CD4-positive, CD25-positive, alpha-beta regulatory T cell (primary cell): ENCODE measurements at places on chromosomes 7 and 10.
A peak's percentile ranks its signal among the peaks of the same experiment; 100 is the strongest.

DNA sequence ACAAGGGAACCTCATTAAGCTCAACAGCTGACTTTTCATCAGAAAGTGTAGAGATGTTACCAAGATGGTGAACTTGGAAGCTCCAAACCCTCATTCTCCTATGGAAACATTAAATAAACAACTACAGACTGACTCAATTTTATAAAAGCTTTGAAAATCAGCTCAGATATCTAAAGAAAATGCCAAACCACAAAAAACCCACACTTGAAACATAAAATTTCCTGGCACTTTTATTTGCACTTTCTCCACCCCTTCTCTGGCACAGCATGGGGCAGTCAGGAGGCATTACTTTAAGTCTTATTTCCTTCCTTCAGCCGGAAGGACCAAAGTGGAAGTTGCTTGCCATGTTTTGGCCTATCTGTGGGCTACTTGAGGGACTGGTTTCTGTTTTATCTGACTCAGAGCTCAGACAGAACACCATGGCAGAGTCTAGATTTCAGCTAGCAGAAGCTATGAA, 114.7 kb downstream of the ODAD2 start:
- no peak for DNase-seq

- DNase-seq: no peak
Measured at GRCh38 chr10:48792687-48793096, 108.0 kb downstream of the WDFY4 start.

GRCh38 chr10:51103554-51104217, 29.4 kb downstream of the PRKG1 start:
- no peak for DNase-seq

- DNase-seq: peak; percentile 29
Measured at GRCh38 chr7:45000093-45001032, at the start of gene CCM2. Gene CCM2 (plus strand): TSS chr7:45000201. CDS start chr7:45000334, 133 bp downstream.

- DNase-seq: peak; percentile 22
Measured at GRCh38 chr7:105521027-105521716, 899 bp downstream of the PUS7 start.

- DNase-seq: no peak
Measured at GRCh38 chr7:34488766-34489165, 169.3 kb upstream of the NPSR1 start.

GRCh38 chr10:47061776-47062175, 150.5 kb downstream of the PTPN20 start:
- no peak for DNase-seq

- DNase-seq: no peak
Measured at GRCh38 chr7:106807474-106807873, 57.6 kb upstream of the PIK3CG start.

DNA sequence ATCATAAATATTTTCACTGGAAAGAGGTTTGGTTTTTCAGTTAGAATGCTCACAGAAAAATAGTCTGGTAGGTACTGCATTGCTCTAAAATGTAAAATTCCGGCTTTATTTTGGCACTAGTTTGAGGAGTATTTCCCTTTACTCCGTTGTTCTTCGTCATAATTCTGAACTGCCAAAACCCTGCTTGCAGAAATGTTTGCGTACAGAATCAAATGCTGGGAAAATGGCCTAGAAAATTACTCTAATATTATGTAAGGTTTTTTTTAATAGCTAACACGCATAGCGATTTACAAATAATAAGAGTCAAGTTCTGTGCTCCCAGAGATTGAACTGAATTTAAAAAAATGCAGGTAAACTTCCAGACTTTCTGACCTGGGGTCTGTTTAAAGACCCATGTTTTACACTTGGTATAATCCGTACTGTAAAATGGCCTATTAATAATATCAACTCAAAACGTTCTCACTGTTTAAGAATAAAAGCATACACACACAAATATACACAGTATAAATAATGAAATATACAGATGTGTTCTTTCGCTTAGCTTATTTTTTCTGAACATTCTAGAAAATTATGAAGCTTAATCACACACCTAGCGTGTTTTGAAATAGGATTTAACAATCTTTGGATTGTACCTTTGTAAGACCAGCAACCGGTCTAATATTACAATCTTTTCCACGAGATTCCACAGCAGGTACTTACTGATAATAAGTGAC, 23.5 kb upstream of the ANLN start:
- no peak for DNase-seq

GRCh38 chr7:131959106-131959812, 402.8 kb upstream of the PODXL start:
- no peak for DNase-seq

DNA sequence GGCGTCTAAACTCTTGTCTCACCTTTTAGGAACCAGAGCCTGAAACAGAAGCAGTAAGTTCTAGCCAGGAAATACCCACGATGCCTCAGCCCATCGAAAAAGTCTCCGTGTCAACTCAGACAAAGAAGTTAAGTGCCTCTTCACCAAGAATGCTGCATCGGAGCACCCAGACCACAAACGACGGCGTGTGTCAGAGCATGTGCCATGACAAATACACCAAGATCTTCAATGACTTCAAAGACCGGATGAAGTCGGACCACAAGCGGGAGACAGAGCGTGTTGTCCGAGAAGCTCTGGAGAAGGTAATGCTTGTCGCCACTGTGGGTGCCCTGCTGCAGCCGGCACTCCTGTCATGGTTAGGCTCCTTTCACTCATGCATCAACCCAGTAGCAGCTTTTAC, 113.1 kb downstream of the ZMYND11 start:
- DNase-seq: no peak

DNA sequence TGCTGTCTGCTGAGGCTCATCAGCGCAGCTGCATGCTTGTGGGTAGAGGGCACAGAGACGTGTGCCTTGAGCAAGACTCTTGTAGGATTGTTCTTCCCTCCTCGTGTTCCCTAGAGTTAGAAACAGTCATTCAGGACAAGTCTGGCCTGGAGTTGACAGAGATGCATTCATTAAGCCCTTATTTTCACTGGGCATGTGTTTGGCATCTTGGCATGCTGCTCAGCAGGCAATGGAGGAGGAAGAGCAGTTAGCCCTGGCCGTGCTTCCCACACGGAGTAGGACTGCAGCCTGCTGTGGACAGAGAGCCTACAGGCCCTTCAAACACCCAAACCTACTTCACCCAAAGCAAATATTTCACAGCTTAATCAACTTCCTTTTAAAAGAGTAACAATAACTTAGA, 73.0 kb upstream of the GJD4 start:
- DNase-seq: no peak

DNA sequence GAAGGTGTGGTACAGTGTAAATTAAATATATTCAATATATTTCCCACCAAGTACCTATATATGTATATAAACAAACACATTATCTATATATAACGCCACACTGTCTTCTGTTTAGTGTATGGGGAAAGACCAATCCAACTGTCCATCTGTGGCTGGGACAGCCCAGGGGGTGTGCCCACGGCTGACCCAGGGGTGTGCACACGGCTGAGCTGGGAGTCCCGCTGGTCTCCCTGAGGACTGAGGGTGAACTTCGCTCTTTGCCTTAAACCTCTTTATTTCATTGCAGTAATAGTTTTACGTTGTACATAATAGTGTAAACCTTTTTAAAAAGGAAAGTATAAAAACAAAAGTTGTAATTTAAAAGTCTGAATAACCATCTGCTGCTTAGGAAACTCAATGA, 6.3 kb downstream of the EN2 start:
- DNase-seq: no peak

DNA sequence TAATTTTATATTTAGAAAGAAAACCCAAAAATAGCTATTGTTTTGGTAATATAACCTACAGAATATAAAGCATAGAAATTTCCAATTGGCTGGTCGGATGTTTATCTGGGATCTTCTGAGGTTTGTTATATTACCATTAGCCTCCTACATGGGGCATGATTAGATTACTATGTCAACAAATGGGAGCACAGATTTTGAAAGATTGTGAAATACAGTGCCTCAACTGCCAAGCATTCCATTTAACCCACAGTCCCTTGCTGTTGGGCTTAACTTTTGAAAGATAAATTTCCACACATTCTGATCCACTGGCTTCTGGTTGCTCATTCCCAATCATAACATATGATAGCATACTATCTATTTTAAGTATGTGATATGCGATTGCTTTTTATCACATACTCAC, 455.4 kb upstream of the C7orf33 start:
- no peak for DNase-seq

GRCh38 chr7:133529861-133530260, 277.0 kb downstream of the EXOC4 start:
- DNase-seq: no peak

- DNase-seq: no peak
Measured at GRCh38 chr7:17085186-17085585, 203.4 kb upstream of the AGR3 start.

GRCh38 chr10:119817991-119818888, 54.4 kb downstream of the MCMBP start:
- no peak for DNase-seq

- DNase-seq: no peak
Measured at GRCh38 chr10:86104611-86105145, 261.9 kb downstream of the GRID1 start.

GRCh38 chr10:91622601-91623000, 10.3 kb downstream of the PPP1R3C start:
- DNase-seq: no peak

DNA sequence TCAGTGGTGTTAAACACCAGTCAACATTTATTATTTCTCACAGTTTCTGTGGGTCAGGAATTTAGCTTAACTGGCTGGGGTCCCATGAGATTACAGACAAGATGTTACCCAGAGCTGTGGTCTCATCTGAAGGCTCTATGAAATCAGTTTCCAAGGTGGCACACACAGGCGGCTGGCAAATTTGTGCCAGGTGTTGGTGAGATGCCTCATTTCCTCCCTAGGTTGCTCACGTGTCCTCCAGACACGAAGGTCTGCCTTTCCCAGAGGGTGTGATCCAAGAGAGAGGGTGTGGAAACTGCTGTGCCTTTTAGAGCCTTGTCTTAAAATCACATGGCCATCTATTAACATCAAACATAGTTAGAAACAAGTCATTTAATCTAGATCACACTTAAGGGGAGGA, 209.0 kb downstream of the JCAD start:
- no peak for DNase-seq

DNA sequence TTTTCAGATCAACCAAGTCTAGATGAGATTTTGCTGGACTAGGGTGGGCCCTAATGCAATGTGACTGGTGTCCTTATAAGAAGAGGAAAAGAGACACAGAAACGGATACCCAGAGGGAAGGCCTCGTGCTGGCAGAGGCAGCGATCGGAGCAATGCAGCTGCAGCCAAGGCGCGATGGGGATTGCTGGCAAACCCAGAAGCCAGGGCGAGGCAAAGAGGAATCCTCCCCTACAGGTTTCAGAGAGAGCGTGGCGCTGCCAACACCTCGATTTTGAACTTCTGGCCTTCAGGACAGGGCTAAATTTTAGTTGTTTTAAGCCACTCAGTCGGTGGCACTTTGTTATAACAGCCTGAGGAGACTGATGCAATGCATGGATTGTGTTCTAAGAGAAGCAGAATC, 157.1 kb upstream of the RHEB start:
- no peak for DNase-seq

DNA sequence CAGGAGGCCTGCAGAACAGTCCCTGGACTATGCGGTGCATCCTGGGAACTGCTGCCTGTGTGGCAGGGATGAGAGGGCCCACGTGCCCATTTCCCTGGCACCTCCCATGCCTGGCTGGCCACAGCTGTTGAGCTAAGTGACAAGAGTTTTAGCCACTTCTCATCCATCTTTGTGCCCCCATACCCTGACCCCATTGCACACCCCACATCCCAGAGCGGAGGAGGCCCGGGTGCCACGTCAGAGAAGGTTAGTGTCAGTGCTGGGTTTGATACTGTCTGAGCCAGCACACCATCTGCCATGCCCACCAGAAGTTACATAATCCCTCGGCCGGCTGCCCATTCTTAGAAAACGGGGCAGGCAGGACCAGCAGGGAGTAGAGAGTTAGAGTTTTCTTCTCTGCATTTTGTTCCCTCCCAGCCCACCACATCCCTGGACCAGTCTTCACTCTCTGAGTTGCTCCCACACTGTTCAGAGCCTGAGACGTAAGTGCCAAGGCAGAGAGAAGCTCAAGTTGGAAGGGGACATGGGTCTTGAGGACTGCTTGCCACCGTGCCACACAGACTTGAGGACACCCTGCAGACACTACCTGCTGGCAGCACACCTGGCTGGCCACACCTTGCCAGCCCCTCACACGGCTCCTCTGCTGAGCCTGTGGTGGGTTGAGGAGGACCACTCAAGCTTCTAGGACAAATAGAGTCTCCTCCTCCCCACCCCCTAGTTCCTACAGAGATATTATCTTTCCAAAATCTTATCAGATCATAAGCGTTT, 13.1 kb downstream of the UNC5B start:
- no peak for DNase-seq

GRCh38 chr10:19256331-19256730, 207.7 kb downstream of the MALRD1 start:
- DNase-seq: no peak

DNA sequence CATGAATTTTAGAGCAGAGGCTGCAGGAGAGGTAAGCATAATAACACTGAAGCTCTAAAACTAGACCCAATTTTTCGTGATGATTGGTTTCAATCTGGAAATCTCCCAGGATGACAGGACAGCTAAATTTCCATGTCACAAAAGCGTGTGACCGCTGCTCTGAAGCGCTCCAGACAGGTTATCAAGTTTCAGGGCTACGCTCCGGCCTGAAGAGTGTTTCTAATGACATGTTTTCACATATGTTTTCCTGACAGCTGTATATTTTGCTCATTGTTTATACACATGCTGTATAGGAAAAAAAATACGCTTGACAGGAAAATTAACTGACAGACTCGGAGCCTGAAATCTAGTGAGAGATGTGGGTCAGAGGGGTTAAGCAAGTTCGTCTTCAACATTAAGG, 219.8 kb upstream of the BMPER start:
- no peak for DNase-seq

- DNase-seq: no peak
Measured at GRCh38 chr7:92944633-92945032, 108.3 kb upstream of the CDK6 start.

DNA sequence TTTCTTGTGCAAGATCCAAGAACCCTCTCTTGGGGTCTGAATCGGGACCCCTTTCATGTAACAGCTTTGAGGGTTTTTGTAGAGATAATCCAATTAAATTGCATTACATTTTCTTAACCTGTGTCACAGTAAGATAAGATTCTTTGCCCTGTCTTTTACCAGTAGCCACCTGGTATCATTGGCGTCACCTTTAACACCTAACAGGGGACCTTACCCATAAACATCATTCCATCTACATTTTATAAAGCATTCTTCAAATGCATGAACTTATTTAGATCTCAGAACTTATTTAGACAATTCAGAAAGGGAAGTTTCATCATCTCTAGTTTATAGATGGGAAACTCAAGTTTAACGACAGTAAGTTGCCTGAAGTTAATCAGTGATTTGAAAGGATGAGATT, 106.4 kb upstream of the KLF6 start:
- no peak for DNase-seq

- no peak for DNase-seq
Measured at GRCh38 chr7:81273601-81274397, 354.9 kb upstream of the SEMA3C start.

- no peak for DNase-seq
Measured at GRCh38 chr7:39651265-39651664, 27.9 kb downstream of the RALA start.
